ENCODE measurements at places on chromosomes 11 and 22.

DNA sequence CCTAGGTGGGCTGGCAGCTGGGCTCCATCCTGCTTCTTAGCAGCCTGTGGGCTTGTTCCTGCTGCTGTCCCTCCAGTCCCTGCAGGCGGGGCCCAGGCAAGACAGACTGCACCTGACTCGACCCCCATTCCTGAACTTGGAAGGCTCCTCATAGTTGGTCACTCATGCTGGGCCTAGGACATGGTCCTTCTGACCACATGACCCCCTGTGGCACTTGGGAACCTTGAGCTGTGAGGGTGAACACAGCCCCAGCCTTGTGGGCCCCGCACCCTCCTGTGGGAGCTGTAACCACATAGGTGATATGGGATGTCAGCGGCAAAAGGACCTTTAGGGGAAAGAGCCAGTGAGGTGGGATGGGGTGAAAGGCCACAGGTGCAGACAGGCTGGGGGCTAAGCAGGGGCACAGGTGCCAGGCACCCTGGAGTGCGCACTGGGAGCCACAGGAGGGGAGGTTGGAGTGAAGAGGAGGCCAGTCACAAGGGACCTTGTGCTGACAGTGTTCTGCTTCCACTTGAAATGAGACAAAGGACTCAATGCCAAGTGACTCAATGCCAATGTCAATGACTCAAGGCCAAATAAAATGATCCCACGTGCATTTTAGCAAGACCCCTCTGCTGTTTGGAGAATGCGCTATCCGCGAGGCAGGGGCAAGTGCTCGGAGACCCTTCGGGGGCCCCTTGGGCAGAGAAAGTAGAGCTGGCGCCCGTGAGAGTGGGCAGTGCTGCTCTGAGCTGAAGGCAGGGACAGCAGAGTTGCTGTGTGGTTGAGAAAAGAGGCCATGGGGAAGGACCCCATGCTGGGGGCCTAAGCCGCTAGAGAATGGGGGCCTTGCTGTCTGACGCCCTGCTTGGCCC lies 90.7 kb downstream of the MORC2 start:
- DNase-seq: no peak

DNA sequence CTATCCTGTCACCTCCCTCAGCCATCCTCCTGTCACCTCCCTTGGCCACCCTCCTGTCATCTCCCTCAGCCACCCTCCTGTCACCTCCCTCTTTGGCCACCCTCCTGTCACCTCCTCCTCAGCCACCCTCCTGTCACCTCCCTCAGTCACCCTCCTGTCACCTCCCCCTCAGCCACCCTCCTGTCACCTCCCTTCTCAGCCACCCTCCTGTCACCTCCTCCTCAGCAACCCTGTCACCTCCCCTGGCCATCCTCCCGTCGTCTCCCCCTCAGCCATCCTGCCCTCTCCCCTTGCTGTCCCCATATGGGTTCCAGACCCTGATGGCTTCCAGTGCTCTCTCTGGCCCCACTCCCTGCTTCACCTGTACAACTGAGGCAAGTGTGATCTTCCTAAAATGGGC lies 61.8 kb downstream of the SCUBE1 start:
- no peak for DNase-seq

GRCh38 chr22:50253941-50254340 lies 2.9 kb upstream of the HDAC10 start:
- no peak for DNase-seq

DNA sequence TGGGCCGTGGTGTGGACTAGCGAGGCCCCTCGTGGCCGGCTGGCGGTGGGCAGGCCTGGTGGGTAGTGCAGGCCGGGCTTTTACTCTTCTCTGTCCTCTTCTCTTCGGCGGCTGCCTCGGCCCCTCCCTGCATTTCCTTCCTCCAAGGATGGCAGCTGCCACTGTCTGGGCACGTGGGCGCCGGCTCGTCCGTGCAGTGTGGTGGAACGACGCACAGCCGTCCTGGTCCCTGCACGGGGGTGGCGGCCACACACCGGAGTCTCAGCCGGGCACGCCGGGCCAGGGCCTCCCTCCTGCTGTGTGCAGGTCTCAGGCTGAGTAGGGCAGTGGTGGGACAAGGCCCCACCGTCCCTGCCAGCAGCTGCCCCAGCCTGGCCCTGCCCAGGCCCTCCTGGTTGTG lies 37.7 kb downstream of the MOB2 start:
- DNase-seq: no peak

DNA sequence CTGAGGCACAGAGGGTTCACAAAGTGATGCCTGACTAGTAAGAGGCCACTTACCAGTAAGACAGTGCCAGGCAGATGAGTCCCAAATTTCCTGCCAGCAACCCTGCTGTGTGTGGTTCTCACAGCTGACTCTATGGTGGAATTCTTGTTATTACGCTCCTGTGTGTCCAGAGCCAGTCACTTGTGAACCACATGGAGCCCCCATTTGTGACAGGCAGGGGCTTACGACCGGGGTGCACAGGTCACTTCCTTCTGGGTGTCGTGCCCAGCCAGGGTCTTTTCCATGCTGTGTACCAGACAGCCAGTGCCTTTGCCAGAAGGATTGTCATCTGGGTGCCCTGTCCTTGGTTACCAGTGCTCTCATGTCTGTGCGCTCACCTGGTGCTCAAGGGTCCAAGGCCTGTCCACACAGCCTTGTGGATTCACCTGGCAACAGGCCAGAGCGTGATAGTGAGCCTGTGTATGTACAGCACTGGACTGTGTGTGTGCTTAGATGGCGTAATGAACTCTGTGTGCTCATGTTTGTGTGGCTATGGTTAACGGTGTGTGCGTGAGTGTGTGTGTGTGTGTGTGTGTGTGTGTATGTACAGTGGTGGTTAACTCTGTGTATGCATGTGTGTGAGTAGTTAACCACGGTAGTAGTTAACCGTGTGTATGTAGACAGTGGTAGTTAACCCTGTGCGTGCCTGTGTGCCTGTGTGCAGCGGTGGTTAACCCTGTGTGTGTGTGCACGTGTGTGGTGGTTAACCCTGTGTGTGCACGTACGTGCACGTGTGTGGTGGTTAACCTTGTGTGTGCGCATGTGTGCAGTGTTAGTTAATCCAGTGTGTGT lies 18.6 kb downstream of the GRAMD4 start:
- DNase-seq: no peak

- DNase-seq: no peak
Measured at GRCh38 chr22:48417225-48418070, 1410.2 kb downstream of the BRD1 start.

- DNase-seq: peak; percentile 39
Measured at GRCh38 chr11:118606157-118606843, 1.1 kb upstream of the PHLDB1 start.

- no peak for DNase-seq
Measured at GRCh38 chr11:118638726-118639125, 31.3 kb downstream of the PHLDB1 start.

- no peak for DNase-seq
Measured at GRCh38 chr11:2844116-2844842, 41.3 kb downstream of the CDKN1C start.

GRCh38 chr11:31477528-31478222 lies 31.7 kb downstream of the IMMP1L start:
- no peak for DNase-seq

DNA sequence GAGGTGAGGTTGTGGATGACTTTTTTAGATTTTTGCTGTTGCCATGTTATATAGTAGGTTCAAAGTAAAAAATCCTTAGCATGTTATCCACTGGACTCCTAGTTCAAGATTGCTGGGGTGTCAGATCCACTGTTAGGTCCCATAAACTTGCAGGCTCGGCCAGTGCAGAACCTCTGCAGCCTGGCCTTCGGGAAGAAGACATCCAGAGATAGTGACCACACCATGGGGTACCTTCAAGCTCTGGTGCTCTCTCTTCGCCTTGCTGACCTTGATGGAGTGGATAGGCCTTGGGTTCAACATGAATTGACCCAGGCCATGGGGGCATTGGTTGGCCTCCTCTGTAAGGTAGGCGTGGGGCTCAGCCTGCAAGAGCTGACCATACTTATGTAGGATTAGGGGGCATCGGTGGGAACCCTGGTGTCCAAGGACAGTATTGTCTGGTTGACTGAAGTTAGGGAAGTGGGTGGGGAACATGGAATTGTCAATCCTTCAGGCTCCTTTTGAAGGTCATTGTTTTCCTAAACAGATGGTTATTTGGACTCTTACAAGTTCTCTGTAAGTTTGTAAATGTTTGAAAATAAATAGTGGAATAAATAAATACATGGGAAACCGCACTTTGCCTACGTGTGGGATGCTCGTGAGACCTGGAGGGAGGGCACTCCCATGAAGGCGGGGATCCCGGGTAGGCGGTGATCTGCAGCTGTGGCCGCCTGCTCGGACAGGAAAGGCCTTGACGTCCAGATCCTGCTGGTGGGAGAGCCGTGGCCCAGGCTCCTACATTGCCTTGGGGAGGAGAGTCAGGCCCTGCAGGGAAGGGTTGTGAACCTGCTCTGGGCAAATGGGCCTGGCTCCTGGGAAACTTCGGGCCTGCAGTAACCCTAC lies 37.1 kb downstream of the BCR start:
- DNase-seq: no peak

- DNase-seq: no peak
Measured at GRCh38 chr11:134118006-134118405, 49.1 kb downstream of the JAM3 start.

DNA sequence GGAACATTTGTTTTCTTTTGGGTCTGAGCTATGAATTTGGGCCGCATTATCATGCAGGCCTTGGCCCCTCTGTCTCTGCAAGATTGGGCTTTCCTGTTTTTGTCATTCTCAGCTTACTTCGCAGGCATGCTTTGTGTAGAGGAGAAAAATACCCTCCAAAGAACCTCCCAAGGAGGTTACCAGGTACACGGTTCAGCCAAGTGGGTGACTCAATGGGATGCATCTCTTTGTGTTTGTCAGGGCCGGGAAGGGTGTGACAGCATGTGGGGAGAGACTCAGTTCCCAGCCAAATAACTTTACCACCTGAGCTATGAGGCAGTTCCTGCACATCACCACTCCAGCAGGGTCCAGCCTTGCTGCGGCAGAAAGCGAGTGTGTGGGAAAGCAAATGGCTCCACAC lies 47.8 kb upstream of the CLDN5 start:
- DNase-seq: no peak

GRCh38 chr11:102320188-102320587 lies 2.9 kb downstream of the BIRC3 start:
- no peak for DNase-seq

DNA sequence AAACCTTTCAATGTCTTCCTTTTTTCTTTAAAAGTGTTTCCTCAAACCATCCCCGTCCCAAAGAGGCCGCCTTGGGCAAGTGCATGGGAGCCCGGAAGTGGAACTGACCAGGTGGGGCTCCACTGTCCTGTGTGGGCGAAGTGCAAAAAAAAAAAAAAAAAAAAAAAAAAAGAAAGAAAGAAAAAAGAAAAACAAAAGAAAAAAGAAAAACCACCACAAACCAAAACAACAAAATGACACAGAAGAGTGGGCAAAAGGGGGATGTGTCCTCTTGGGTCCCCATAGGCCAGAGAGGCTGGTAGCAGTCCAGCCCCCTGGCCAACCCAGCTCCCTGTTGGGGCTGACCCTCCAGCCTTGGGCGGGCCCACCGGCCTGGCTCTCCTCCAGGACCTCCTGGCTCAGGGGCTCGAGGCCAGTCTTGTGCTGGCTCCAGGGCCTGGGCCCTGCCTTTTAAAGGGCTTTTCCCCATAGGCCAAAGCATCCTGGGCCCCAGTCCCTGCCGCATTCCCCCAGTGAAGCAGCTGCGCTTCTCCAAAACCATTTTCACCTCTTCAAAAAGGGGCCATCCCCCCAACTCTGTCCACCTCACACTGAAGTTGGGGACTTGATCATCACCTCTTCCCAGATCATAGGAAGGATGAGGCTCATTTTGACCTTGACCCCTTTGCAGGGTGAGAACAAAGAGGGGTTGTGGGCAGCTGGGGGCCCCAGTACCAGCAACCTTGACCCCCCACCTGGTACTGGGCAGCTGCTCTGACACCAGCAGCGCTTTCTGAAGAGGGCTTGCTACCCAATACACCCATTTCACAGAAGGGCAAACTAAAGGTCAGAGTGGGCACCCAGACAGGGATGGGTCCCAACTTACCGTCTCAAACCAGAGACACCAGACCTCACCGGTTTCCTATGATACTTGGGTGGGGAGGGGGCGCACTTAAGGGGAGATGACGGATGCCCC lies 9.4 kb downstream of the CBX6 start:
- DNase-seq: no peak

DNA sequence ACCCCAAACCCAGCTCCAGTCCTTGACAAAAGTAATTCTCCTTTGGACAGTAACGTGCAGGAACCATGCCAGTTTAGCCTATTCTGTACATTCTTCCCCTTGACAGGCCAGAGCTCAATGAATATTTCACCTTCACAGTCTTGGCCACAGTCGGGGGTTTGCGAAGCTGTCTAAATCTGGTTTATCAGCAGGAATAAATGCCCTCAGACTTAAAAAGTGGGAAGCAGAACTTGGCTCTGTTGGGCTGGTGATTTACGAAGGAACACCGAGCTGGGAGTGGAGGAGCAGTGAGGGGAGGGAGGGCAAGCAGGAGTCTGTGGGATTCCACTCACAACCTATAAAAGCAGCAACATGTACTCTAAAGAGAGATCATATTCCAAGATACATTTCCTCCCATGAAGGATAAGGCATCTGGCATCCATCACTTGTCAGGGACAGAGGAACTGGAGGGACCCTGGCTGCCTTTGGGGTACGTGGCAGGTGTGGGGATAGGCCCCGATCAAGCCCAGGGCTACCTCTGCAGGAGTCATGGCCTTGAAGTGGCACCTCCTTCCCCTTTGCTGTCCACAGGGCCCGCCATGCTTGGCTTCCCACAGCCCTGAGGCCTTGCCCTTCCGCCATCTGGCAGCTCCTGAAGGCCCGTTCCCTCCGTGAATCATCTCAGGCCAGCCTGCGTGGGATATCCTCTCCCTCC lies 154.3 kb downstream of the ADAMTS15 start:
- no peak for DNase-seq

DNA sequence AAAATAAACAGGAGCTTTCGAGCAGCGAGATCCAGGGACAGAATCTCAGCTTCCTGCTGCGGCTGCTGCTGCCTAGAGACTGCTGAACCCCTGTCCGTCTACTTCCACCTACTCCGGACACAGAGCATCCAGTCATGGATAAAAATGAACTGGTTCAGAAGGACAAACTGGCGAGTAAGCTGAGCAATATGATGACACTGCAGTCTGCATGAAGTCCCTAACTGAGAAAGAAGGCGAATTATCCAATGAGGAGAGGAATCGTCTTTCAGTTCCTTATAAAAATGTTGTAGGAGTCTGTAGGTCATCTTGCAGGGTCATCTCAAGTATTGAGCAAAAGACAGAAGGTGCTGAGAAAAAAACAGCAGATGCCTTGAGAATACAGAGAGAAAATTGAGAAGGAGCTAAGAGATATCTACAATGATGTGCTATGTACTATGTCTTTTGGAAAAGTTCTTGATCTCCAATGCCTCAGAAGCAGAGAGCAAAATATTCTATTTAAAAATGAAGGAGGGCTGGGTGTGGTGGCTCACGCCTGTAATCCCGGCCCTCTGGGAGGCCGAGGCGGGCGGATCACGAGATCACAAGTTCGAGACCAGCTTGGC lies 11.1 kb upstream of the MS4A2 start:
- DNase-seq: no peak

DNA sequence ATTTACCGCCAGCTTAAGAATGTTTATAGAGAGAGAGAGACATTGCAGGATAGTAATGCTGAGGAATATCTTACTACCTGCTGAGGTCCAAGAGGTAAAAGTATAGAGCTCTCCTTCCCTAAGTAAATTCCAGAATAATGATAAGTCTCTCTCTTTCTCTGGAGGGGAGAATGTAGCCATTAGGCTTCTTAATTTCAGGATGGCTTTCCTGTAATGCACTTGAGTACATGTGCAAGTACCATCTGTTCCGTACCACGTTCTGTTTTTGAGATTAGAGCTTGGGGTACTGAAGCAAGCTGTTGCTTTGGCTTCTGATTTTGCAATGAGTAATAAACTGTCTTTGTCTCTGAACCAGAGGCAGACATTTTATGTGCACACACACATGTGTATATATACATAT lies 1314.0 kb downstream of the JRKL start:
- no peak for DNase-seq

- DNase-seq: no peak
Measured at GRCh38 chr11:130188047-130188446, 28.5 kb downstream of the ST14 start.
